ENCODE measurements at places on chromosomes 2 and 18. TPM values are rescaled to one million over a fixed set of nuclear protein-coding genes. Genes with fewer than 3 reads are reported as not detected.

- no peak for DNase-seq
These were observed 164.2 kb downstream of the INHBB start for GRCh38 chr2:120509991-120510735.

GRCh38 chr2:203819434-203820133, 48.0 kb upstream of the CTLA4 start:
- DNase-seq, result no peak

DNA sequence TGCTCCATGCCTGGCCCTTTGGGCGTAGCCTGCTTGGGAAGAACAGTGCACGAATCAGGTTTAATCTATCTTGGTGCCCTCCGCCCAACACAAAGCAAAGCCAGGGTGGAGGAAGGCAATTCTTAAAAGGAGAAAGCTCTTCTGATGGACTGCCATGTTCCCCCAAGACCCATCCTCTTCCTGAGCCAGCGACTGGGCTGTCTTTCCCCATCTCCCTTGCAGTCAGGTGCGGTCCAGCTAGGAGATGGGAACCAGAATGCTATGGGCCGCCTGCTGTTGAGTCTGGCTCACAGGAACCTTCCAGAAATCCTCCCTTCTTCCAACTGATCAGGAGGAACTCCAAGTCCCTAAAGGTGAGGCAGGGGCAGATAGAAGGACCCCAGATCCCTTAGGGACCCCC, 105.0 kb downstream of the SH3BP4 start:
- DNase-seq, result no peak

- DNase-seq, result peak; percentile 85
These were observed 15.4 kb upstream of the MLPH start for GRCh38 chr2:237471438-237472186.

DNA sequence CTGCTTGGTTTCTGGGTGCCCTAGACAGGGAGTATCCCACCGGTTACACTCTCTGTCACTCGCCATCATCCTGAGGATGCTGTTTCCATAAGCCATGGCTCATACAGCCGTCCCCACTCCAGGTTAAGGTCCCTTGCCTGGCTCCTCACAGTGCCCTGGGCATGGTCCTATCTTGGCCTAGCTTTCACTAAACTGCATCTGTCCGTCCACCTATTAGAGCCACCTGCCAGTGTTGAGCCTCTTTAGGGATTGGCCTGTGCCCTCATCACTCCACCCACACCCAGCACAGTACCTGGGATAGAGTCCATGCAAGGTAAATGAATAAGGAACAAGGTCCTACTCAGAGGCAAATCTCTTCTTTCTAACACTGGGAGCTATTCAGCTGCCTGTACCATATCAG, 320.1 kb downstream of the GBX2 start:
- no peak for DNase-seq

DNA sequence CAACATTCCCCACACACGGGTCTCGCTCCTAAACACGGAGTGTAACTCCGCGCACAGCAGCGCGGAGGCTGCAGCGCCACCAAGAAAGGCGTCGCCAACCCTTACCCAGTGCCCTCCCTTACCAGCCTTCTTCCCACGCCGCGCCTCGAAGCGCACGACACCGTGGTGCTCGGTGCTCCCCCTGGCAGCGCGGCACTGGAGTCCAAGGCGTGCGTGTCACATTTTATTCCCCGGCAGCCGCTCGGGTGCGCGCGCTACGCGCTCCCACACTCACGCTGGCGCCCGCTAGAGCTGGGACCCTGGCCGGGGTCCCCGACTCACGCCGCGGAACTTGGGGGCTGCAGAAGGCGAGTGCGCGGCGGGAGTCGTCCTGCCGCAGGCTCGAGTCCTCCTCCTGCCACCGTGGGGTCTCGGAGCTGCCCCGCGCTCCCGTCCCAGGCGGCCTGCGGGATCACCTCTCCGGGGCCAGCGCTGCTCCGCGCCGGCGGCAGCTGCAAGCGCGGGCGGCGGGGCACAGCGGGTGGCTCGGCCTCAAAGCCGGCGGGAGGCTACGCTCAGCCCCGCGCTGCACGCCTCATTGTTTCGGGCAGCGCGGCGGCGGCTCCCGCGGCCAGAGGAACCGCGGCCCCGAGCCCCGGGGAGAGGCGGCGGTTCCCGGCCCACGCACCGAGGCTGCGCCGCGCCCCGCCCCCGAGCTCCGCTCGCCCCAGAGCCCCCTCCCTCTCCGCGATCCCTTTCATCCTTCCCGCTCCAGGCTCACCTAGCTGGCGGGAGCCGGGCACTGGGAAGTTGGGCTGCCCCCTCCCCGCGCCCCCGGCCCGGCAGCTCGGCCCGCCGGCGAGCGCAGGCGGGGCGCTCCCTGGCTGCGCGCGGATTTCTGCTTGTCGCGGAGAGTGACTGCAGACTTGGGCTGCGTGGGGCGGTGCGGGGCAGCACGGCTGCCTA, at the start of gene ST6GAL2:
TSS of gene ST6GAL2 (minus strand) at position 197 of the 945 bp plus-strand sequence. CDS start 42,190 bp downstream, outside the sequence.
- DNase-seq, result peak; percentile 39

GRCh38 chr2:124540805-124541204, 515.7 kb downstream of the CNTNAP5 start:
- DNase-seq, result no peak

- DNase-seq, result no peak
These were observed 103.4 kb downstream of the CCDC141 start for GRCh38 chr2:178946494-178946893.

- DNase-seq, result peak; percentile 87
These were observed 303.7 kb upstream of the EPAS1 start for GRCh38 chr2:45993476-45993991.

GRCh38 chr2:144510294-144510991, 9.5 kb downstream of the ZEB2 start:
- peak; percentile 80 for DNase-seq

GRCh38 chr2:188813315-188813714, 160.9 kb upstream of the COL3A1 start:
- DNase-seq, result peak; percentile 64

DNA sequence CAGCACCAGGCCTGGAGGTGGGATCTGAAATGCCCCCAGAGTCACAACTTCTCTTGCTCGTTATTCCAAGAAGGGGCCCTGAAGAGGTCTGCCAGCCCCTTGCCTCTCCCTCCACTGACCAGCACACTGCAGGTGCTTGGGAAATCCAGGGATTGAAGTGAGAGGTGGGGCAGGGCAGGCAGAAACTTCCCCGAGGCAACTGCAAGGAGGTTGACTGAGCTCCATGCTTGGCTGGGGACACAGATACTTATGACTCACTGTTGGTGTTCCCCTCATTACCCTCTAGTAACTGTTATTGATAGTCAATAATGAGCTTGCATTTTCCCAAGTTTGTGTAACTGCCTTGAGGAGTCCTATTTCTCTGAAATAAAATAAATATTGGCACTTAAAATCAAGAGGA, 47.5 kb downstream of the MARCO start:
- DNase-seq, result no peak

- DNase-seq, result no peak
These were observed 47.9 kb downstream of the FECH start for GRCh38 chr18:57538614-57539013.

Gene EMILIN1
- 65.0 TPM for polyA plus RNA-seq

Gene MTCL1
- 7.8 TPM for polyA plus RNA-seq

Gene ADAM23
- polyA plus RNA-seq, result 1.7 TPM

Gene RPS27A
- polyA plus RNA-seq, result 775 TPM

Gene SP110
- polyA plus RNA-seq, result 11.1 TPM

Gene NEU2
- polyA plus RNA-seq, result not detected

Gene CD302
- 9.9 TPM for polyA plus RNA-seq
